ENCODE measurements at places on chromosomes 1 and 21. TPM values are rescaled to one million over a fixed set of nuclear protein-coding genes. Genes with fewer than 3 reads are reported as not detected.

The TDRD5 gene
- total RNA-seq: not detected

The EDN2 gene
- total RNA-seq: not detected

The APOBEC4 gene
- not detected for total RNA-seq

The CTSS gene
- total RNA-seq: 53.4 TPM

The BGLAP gene
- total RNA-seq: 9.7 TPM

The PPP1R8 gene
- total RNA-seq: 52.0 TPM

The BCAN gene
- not detected for total RNA-seq

The NCAM2 gene
- total RNA-seq: not detected

The PTAFR gene
- 0.07 TPM for total RNA-seq

The MCM3AP gene
- 105 TPM for total RNA-seq

The PLA2G2F gene
- not detected for total RNA-seq

The ABCB10 gene
- total RNA-seq: 17.4 TPM

The TMED5 gene
- total RNA-seq: 30.0 TPM

The GJC2 gene
- total RNA-seq: 0.86 TPM

The C1orf56 gene
- total RNA-seq: 0.91 TPM

The AMY2B gene
- total RNA-seq: 9.2 TPM

The PRAMEF9 gene
- not detected for total RNA-seq

The LRRC3 gene
- total RNA-seq: 4.8 TPM

The DENND2C gene
- 2.3 TPM for total RNA-seq

The NTRK1 gene
- 7.2 TPM for total RNA-seq

The CD84 gene
- total RNA-seq: 14.9 TPM

The CFHR2 gene
- total RNA-seq: not detected

The BRINP2 gene
- not detected for total RNA-seq

The OR14K1 gene
- not detected for total RNA-seq

The FAM3B gene
- not detected for total RNA-seq

The IL20 gene
- not detected for total RNA-seq

All from activated naive CD4-positive, alpha-beta T cell treated with anti-CD3 and anti-CD28 coated beads, Interleukin-2, amount 50 U/mL, for 72 hours (primary cell).